Calu3 (cell line): ENCODE measurements at places on chromosomes 3 and 15. TPM values are rescaled to one million over a fixed set of nuclear protein-coding genes. Genes with fewer than 3 reads are reported as not detected.
A peak's percentile ranks its signal among the peaks of the same experiment; 100 is the strongest.

DNA sequence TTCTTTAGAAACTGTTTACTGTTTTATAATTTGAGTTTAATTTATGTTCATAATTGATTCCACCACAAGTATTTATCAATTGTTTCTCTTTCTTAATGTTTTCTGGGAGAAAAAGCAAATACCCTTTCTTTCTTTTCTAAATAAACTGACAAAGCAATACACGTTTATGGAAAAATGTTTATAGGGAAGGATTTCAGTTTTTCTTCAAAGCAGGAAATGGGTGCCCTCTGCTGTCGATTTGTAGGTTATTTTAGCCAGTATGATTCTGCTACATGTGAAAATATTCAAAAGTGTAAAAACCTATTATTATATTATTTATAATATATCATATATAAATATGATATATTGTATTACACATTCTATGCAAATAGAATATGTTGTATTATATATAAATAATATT lies 921.0 kb upstream of the ROBO1 start:
- DNase-seq: peak; percentile 17

DNA sequence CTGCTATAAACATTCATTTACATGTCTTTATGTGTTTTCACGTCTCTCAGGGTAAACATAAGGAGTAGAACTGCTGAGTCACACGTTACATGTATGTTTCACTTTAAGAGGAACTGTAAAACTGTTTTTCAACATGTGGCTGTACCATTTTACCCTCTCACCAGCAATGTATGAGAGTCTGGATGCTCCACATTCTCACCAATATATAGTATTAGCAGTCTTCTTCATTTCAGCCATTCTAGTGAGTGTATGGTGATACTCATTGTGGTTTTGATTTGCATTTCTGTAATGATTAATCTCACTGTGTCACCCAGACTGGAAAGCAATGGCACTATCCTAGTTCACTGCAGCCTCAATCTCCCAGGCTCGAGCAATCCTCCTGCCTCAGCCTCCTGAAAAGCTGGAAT lies 37.1 kb downstream of the PHC3 start:
- no peak for DNase-seq

DNA sequence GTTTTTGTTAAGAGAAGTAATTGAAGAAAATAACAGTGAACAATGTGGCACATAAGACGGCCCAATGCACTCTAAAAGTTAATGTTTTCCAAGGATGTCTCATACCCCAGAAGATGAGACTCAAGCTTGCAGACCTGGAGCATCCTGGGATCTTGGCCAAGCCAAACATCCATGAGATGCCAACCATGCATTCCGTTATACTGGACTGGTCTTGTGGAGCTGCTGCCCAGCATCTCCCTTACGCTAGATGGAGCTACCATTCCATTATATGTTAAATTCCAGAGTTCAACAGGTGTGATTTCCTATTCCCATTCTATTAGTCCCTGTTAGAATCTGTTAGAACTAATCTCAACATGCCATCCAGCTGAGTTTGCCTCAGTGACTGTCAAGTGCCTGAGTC lies 181.8 kb downstream of the PDCD6IP start:
- DNase-seq: peak; percentile 30

- no peak for DNase-seq
These were observed 15.4 kb upstream of the ABHD10 start for GRCh38 chr3:111963424-111963823.

DNA sequence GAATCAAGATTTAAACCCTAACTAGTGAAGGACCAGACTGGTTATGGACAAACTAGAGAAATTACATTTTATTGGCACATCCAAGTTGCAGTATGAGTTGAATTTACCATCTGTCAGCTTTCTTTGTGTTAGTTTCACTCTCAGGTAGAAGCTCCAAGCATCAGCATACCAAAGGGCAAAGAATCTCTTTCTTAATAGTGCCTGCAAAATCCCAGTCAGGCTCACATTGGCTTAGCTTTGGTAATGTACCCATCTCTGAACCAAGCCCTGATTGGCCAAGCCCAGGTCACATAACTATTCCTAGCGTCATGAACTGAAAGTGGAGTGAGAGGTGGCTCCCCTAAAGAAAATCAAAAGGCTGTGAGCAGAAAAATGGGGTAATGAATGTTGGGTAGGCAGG lies 66.9 kb downstream of the CCNL1 start:
- DNase-seq: no peak

GRCh38 chr15:51874751-51875644 lies 45.5 kb downstream of the TMOD3 start:
- DNase-seq: peak; percentile 54

- no peak for DNase-seq
These were observed 346.7 kb downstream of the IL20RB start for GRCh38 chr3:137304313-137305056.

GRCh38 chr3:24351779-24352469 lies 142.7 kb downstream of the THRB start:
- no peak for DNase-seq

DNA sequence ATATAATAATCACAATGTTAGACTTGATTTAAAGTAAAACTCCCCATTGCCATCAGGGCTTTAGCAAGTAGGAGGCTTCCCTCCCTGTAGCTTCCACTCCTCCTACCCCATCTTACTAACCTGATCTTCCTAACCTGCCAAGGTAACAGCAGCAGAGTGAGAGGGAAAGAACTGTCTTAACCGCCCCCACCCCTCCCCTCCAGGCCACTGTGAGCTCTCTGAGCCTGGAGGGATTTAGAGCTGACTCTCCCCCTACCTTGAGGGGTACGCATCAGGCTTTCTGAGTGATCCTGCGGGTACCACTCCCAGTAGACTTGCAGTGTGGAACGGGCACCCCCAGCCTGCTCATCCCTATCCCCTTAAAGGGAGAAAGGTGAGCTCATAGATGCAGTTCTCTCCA lies 11.4 kb upstream of the PRSS50 start:
- DNase-seq: no peak

DNA sequence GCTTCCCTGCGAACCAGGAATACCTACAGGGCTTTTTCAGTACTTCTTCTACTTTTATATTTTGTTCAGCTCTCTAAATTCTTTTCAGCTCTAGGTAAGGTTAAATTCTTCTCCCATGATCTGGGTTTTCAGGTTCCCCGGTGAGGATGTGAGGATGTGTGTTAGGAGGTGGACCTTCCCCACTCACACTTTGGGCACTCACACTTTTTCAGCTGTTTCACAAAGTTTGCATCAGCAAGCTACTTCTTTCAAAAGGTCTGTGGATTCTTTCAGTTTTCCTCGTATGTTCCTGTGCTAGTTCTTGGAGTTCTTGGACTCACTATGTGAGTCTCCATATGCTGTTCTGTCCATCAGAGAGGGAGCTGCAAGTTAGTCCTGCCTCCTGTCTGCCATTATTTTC lies 13.9 kb upstream of the OR5K2 start:
- no peak for DNase-seq

DNA sequence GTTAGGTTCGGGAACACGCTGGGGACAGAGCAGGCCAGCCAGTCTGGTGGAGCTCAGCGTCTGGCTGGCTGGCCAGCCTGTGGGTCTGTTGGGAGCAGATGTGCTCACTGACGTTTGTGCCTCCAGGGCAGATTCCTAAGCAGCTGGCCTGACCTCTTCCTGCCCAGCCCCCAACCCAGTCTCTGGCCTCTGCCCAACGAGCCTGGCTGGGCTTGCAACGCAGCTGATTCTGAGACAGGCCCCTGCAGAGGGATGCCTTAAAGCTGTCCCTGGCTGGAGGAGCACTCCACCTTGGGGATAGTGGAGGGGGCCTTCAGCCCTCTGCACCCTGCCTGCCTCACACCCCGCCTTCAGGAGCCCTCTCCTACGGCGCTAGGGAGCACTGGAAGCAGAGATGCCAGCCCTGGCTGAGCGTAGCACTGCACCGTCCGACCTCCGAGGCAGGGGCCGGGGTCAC lies 46.0 kb downstream of the KLF13 start:
- DNase-seq: no peak

DNA sequence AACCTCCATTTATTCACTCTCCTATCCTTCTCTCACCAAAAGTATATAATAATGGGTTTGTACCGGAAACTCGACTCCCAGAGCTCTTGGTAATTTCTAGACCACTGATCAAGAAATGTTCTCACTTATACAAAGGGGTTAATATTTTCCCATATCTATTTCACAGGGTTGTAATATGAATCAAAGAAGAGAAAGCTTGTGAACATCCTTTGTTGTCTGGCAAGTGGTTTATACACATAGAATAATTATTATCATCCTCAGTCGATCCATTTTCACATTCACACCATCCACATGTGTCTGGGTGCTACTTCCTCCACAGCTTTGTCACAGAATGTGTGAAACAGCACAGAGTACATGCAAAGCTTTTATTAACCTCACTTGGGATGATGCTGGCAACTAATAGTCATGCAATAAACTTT lies 29.9 kb upstream of the STT3B start:
- DNase-seq: no peak

GRCh38 chr3:31086698-31087097 lies 192.2 kb upstream of the GADL1 start:
- DNase-seq: no peak

GRCh38 chr15:57146506-57147201 lies 228.2 kb downstream of the TCF12 start:
- DNase-seq: peak; percentile 31

DNA sequence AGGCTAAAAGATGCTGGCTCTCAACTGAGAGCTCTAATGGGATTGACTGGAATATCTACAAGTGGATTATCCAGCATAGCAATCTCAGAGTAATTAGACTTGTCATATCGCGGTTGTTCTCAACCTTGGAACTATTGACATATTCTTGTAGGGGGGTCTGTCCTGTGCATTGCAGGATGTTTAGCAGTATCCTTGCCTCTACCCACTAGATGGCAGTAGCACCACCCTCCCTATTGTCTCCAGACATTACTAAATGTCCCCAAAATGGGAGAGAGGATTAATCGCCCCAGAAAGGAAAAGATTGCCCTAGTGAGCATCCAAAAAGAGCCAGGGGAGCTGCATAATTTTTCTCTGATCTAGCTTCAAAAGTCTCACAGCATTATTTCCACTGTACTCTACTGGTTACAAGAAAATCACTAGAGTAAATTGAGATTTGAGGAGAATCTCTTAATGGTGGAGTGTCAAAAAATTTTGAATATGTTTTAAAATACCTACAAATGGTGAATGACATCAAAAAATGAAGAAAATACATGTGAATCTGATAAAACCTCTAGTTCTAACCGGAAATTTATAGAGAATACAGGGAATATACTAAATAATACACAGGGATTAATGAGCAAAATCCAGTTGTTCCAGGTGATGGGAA lies 388.2 kb upstream of the AGTR1 start:
- peak; percentile 68 for DNase-seq

DNA sequence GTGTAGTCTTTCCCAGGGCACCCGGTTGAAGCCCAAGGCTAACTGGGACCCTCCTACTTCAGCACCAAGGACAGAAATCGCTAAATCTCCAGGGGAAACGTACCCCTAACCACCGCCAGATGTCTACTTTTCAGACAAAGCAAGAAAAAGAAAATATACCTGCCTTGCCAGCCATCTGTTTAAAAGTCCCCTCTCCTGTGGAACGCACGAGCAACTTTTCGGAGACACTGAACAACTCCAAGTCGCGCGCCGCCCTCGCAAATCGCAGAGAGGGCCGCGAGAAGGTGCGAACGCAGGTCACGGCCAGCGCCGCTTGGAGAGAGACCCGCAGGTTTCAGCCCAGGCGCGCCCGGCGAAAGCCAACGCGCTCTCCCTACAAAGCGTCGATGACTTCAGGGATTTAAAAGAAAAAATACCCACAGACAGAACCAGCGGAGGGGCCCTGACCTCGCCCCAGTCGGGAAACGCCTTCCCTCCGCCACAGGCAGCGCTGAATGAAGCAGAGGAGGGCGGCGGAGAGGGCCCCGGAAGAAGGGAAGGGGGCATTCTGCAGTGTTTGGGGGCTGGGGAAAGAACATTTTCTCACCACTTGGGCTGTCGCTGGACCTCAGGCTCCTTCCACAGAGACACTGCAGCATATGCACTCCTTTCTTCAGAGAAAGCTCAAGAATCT lies 213.1 kb downstream of the FGF12 start:
- peak; percentile 60 for DNase-seq

- peak; percentile 37 for DNase-seq
These were observed 9.1 kb upstream of the GNAI2 start for GRCh38 chr3:50226888-50227389.

- DNase-seq: peak; percentile 15
These were observed 8.4 kb upstream of the ANP32A start for GRCh38 chr15:68829068-68829467.

DNA sequence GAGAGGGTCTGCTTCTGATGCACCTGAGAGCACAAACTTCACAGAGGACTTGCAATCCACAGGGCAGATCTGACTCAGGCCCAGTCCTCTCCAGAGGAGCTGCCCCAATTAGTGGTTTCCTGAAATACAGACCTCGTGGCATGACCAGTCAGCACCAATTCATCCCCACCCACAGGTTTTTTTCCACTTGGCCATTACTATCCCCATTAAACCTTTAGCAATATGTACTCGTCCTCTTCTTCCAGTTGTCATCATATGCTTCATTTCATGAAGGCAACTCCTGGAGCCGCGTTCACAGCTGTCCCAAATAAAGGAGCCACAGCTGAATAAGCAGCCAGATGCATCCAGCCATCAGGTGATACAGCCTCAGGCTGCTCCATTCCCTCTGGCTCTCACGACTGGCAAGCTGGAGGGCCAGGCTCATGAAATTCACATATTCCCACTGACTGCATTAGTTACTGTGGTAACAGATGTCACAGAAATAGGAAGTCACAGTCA lies 163.1 kb downstream of the FMN1 start:
- DNase-seq: no peak

GRCh38 chr3:168295027-168295426 lies 199.3 kb upstream of the GOLIM4 start:
- no peak for DNase-seq

- peak; percentile 27 for DNase-seq
These were observed 221.6 kb upstream of the NR2E3 start for GRCh38 chr15:71588746-71589145.

DNA sequence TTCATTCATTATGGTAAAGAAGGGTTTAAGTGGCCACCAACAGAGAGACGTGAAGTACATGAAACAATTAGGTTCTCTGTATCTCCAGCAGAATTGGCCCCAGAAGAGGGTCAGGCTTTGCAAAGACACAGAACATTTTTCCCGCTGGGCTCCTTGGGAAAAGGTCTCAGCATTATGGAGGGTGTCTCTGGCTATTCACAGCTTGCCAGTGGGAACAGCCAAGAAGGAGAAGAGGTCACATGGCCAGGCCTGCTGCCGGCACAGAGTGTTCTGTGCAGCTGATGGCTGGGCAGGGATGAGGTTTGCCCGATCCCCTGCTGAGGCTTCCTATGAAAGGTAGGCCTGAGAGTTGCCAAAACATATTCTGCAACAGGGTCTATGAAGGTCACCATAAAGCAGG lies 77.8 kb upstream of the LPP start:
- no peak for DNase-seq

GRCh38 chr3:15384510-15385237 lies 42.7 kb downstream of the METTL6 start:
- DNase-seq: no peak

Gene LYZL4
- not detected in 2 replicates for total RNA-seq

Gene TBL1XR1
- total RNA-seq: 199 and 206 TPM in 2 replicates

Gene PRSS50
- not detected in 2 replicates for total RNA-seq

Gene THAP10
- 11.8 and 13.7 TPM in 2 replicates for total RNA-seq

Gene ITPKA
- 0.61 and 0.68 TPM in 2 replicates for total RNA-seq

Gene TAGLN3
- total RNA-seq: not detected in 2 replicates

Gene IQCF5
- total RNA-seq: not detected in 2 replicates

Gene CHST2
- 0.34 and 0.38 TPM in 2 replicates for total RNA-seq

Gene RPL29
- 747 and 782 TPM in 2 replicates for total RNA-seq

Gene ALG1L2
- 1.6 and 2.0 TPM in 2 replicates for total RNA-seq
